ENCODE measurements at places on chromosomes 11 and 22. TPM values are rescaled to one million over a fixed set of nuclear protein-coding genes. Genes with fewer than 3 reads are reported as not detected.

DNA sequence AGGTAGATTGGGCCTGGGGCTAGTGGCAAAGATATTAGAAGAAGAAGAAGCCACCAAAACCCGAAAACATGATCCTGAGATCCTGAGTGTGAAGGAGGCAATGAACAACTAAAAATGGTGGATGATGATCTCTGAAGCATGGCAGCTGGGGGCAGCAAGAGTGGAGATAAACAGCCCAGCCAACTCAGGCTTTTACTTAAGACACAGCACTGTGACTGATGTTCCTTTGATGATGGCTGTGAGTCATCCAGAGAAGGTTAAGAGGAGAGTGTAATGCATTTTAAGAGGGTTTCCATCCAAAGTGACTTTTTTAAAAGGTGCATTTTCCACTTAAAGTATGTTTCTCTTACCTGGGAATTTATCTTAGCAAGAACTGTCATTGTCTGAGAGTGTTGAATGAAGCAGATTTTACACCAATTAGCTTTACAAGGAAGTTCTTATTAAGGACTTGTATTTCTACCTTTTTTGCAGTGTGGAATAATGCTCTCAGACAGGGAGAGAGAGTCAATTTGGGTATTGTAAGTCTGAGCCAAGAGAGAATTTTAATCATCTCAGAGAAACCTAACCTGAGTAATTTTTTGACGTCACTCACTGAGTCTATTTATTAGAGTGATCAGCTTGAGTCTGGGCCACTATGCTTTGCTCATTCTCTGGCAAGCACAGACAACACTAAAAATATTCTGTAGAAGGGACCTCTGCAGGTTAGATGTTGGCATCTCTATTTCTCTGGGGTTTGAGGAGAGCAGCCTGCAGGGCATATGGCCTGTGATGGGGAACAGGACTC is 14.1 kb upstream of the CALCB start:
- DNase-seq = no peak

GRCh38 chr22:38850941-38851849 is 7.4 kb upstream of the NPTXR start:
- DNase-seq = no peak

DNA sequence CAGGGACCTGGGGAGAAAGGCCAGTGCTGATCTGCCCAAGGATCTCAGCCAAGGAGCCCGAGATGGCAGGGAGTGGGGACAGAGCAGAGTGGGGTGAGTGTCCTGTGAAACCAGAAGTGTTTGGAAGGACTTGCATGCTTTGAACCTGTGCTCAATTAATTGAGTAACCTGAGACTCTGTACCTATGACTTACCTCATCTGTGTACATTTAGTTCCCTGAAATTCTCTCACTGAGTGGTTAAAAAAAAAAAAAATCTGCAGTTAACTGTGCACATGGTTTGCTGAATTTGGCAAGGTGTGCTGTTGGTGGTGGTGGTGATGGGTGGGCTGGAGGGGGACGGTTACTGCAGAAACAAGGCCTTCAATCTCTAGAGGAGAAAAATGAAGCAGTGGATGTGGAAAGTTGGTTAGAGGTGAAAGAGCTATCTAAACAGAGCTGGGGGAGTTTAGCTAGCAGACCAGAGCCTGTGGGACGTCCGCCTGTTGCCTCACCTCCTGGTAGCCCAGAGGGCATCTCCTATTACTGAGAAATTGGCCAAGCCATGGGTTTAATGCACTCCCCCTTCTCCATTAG is 8.3 kb upstream of the SORL1-AS1 start:
- no peak for DNase-seq

GRCh38 chr11:107042748-107043147 is 24.5 kb upstream of the GUCY1A2 start:
- DNase-seq = no peak

GRCh38 chr22:35840302-35840739 is 122.6 kb downstream of the APOL5 start:
- peak; percentile 62 for DNase-seq

DNA sequence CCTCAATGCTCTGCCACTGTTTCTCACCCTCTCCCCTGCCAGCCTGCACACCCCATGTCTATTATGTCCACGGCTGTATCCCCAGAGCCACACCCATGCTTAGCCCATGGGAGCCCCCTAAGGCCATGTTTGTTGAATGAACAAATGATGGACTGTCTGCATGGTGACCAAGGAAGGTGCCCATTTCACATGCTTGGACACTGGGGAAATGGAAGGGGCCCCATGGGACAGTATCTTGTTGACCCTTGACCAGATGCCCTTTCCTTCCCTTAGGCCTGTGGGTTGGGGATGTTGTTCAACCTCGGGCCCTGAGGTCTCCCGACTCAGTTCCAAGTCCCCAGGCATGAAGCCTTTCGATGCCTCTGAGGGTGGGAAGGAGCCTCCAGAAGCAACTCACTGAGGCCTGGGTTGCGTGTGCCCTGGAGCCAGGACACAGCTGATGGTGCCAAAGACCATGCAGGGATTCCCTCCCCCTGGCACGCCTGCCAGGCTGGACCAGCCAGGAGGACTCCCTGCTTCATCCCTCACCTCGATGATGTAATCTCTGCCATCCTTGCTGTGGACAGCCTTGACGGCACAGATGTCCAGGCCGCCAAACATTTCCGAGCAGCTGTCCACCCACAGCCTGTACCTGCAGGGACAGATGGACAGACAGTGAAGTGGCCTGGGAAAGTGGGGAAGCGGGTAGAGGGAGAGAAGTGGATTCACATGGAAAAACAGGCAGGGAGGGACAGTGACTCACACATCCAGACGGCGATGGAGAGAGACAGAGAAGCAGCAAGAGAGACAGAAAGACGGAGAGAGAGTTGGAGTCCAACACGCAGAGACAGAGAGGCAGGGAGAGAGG is 58.9 kb downstream of the FBXO7 start:
- no peak for DNase-seq

- DNase-seq = no peak
These were observed 1.7 kb upstream of the CBX6 start for GRCh38 chr22:38873469-38874411.

- DNase-seq = peak; percentile 54
These were observed 75.0 kb downstream of the JRKL start for GRCh38 chr11:96464700-96465307.

DNA sequence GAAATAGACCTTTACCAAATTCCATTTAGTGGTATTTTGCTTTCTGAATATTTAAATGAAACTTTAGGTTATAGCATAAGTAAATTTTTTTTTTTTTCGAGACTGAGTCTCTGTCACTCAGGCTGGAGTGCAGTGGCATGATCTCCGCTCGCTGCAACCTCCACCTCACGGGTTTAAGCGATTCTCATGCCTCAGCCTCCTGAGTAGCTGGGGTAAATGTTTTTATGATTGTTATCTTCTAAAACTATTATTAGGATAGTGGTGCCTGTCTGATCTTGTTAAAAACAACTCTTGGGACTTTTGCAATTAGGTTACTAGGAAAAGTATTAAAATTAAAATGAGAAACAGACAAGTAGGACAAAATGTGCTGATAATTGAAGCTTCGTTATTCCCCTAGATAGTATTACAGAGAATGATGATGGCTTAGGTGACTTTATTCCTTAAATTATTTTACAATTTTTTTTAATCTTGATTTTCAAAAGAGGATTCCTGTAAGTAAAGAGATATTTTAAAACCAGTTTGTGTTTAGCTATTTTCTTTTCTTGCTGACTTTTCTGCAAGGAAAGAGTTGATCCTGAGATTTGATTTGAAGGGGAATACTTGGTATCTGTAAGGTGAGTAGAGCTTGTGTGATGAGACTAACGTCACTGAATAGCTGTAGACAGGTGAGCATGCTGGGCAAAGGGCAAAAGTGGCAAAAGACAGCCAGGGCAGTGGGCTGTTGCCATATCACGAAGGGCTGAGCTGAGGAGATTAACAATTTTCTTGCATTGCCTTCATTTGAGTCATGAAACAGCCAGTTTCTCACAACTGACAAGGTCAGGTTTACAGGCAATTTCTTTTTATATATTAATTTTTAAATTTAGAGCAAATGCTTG is 20.8 kb downstream of the CRKL start:
- DNase-seq = no peak

DNA sequence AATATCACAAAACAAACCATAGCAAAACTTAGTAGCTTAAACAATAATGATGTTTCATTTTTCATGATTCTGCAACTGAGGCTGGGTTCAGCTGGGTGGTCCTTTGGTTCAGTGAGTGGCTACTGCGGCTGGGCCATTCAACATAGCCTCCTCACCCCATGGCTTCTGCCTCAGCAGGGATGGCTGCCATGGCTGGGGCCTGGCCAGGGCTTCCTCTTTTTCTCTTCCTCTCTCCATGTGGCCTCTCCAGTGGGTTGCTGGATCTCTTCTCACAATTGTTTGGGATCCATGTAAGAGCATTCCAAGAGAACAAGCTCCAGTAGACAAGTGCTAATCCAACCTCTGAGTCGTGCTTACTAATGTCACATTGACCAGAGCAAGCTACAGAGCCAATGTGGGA is 248.6 kb upstream of the PLET1 start:
- DNase-seq = no peak

DNA sequence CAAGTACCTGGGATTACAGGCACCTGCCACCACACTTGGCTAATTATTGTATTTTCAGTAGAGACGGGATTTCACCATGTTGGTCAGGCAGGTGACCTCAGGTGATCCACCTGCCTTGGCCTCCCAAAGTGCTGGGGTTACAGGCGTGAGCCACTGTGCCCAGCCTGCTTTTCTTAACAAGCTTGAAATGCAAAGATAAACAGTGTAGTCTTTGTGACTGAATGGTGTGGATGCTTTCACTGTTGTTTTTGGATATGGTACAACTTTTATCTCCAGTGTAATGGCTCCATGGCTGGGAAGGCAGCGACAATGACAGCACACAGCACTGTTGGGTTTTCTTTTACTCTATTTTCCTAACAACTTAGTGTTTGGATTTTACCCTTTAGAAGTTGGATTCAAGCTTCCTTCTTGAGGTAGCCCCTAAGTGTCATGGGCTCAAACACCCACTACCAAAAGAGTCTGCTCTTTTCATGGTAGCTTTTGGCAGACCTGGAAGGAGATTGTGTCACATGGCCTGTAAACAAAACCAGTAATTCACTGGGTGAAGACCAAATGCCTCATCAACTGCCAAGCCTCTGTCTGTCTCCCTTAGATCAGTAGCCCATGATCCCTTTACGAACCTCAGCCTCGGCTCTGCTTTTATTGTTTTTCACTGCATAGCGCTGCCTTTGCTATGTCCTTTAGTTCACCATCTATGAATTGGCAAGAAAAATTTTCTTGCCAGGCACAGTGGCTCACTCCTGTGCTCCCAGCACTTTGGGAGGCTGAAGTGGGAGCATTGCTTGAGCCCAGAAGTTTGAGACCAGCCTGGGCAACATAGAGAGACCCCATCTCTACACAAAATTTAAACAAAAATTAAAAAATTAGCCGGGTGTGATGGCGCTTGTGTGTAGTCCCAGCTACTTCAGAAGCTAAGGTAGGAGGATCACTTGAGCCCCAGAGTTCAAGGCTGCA is 6.4 kb downstream of the VPS51 start:
- no peak for DNase-seq

DNA sequence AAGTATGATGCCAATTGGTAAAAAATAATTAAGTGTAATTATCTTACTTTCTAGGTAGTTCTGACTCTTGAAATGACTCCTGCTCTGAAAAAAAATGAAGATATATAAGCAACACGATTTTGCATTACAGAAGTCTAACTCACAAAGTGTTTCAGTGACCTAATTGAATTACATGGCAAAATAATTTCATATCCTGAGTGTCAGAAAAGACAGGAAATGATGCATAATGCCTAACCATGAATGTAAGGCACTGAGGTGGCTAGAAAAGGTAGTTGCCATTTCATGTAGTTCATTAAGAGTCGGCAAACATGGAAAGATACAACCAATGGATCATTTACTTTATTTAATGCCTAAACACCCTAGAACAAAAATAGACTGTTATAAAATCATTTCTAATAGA is 113.5 kb downstream of the GUCY1A2 start:
- DNase-seq = no peak

GRCh38 chr11:33722590-33723234 is 13.5 kb downstream of the CD59 start:
- DNase-seq = no peak

DNA sequence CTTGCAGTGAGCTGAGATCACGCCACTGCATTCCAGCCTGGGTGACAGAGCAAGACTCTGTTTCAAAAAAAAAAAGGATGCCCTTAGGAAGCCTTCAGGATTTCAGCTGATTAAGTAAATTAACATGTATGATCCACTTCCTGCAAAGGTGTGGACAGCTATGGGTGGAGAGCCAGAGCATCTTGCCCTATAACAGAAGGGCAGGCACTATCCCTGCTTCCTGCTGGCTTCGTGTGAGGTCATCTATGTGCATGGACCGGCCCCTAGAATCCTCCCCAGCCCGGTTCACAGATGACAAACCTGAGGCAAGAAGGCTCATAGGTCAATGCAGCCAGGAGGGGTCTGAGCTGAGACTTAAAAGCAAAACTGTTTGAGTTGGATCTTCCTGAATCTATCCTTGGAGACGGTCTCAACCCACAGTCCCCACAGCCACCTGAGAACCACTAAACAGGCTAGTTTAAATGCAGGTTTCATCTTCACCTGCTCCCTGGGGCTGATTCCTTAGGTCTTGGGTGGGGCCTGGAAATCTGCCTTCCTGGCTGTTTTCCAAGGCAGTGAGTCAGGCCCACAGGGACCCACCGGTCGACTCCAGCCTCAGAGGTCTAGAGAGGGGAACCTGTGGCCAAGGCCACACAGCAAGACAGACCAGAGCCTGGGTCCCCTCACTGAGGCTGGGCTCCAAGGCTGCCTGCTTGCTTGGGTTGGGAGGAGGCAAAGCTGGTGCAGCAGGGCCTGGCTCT is 55.2 kb upstream of the MPEG1 start:
- DNase-seq = no peak

DNA sequence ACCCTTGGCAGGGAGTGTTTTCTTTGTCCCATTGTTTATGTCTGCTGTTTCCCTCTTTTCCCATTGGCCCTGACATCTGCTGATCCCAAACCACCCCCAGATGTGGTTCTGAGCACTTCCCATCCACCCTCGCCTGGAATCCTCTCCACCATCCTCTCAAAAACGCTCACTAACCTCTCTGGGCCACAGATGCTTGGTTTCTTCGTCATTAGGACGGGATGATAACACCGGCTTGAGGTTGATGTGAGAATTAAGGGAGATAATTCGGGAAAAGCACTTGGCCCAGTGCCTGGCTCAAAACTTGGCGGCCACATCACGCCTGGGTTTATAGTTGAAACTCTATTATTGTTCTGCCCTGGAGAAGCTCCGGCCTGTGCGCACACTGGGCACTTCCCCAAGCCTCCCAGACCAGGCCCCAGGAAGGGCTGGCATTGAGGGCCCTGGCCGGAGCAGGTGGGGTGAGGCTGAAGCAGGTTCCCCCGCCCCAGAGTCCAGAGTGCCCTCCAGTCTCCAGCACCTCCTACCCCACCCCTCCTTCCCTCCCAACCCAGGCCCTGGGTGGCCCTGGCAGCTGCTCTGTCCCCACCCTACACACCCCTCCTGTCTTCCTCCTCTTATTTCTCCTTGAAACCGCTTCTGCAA is 63.7 kb downstream of the CYTH4 start:
- DNase-seq = no peak

The TMPRSS5 gene
- total RNA-seq = 0.19 TPM

The OR51D1 gene
- total RNA-seq = not detected

The GAS2 gene
- 0.88 TPM for total RNA-seq
